ENCODE measurements at places on chromosomes 4 and X.
A peak's percentile ranks its signal among the peaks of the same experiment; 100 is the strongest.

GRCh38 chr4:146336410-146336807 is 122.1 kb downstream of the REELD1 start:
- no peak for DNase-seq

DNA sequence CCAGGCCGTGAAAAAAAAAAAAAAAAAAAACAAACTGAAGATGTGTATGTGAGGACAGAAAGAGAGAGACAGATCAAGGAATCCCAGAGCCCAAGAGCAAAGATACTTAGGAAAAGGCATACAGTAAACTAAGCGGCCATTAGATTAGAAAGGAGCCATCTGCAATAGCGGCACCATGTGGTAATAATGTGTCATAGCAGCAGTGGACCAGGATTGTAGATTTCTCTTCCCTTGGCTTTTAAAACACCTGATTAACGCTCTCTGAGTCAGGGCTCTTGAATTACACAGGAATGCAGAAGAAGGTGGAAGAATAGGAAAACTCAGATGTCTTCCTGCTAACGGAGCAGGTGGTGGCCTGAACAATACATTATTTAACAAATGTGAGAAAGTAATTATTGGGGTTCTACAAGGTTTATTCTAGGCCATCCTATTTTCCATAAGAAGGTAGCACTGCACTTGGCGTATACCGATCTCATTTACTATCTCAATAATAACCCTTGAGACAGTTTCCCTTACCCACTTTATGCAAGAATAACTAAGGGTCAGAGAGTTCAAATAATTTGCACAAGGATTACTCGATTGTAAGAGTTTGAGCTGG is 182.7 kb downstream of the KCNIP4 start:
- DNase-seq = peak; percentile 29

- no peak for DNase-seq
Observed at GRCh38 chr4:155248002-155248896, 39.8 kb downstream of the NPY2R start.

GRCh38 chr4:139735381-139736273 is 70.0 kb downstream of the MGST2 start:
- peak; percentile 8 for DNase-seq

GRCh38 chrX:11406109-11406765 is 113.0 kb downstream of the AMELX start:
- DNase-seq = no peak

DNA sequence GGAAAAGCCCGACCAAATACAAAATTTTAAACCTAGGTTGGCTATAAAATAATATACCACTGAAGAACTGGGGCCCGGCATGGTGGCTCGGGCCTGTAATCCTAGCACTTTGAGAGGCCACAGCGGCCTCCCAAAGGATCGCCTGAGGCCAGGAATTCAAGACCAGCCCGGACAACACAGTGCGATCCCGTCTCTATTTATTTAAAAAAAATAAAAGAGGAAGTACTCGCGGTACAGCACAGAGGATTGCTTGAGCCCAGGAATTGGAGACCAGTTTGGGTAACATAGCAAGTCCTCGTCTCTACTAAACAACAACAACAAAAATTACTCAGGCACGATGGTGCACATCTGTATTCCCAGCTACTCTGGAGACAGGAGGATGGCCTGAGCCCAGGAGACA is 44.8 kb upstream of the CDKN2AIP start:
- peak; percentile 44 for DNase-seq

DNA sequence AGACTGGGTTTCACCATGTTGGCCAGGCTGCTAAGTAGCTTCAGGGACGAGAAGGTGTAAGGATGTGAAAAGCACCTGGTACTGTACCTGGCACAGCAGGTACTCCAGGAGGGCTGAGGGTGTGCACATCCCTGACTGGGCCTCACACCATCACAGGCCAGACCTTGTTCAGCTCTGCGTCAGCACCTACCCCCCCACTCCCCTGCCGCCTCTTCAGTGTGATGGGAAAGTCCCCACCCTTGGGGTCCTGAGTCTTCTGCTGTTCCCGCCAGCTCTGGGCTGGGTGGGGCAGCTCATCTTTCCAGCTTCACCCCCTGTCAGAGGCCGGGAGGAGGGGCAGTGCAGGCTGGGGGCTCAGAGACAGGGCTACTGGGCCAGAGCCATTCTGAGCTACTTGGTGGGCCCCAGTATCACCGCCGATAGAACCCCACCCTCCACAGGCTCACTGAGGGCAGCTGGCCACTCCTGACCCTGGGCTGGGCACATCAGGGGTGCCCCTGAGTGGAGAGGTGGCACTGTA is 6.7 kb upstream of the SH3BP2 start:
- no peak for DNase-seq

Measured in AG10803 (cell line).